ENCODE measurements at places on chromosomes 1 and 21. TPM values are rescaled to one million over a fixed set of nuclear protein-coding genes. Genes with fewer than 3 reads are reported as not detected.

DNA sequence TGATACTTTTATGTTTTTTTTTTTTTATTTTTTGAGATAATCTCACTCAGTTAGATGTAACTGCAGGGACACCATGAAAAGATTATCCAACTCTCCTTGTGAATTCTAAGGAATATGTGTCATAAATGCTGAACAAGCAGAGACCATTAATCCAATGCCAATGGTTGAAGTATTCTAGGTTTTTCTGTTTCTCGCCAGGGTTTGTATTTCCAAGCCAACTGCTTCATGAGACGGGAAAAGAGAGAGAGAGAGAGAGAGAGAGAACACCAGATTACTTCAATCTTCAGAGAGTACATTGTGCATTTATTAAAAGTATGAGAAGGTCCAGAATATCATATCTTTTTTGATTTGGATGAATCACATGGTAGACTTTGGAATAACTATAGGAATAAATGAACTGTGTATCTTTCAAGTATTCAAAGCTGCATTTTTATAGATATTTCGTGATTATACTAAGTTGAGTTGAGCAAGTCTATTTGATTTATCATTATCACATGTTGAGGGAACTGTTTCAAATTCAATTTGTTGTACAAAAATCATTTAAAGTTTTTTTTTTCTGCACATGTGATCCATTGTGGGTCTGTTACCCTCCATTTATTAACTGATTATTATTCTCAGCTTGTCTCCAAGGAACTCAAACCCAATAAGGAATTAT, 108.4 kb downstream of the PLA2G4A start:
- no peak for DNase-seq

DNA sequence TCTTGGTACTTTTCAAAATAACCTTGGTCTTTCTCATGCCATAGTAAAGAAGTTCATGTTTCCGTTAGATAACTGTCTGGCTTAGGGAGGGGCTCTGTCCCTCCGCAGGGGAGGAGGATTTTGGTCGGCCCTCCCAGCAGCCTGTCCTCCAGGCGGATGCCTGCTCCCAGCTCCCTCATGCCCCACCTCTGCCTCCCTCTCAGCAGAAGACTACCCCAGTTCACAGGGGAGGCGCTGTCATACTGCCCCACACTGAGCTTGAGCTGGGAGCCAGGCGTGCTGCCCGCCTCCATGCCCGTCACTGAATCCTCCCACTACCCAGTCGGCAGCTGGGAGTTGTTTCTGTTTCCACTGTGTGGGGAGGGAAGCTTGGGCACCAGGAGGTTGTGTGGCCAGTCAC, 127.3 kb downstream of the CAMTA1 start:
- DNase-seq = no peak

DNA sequence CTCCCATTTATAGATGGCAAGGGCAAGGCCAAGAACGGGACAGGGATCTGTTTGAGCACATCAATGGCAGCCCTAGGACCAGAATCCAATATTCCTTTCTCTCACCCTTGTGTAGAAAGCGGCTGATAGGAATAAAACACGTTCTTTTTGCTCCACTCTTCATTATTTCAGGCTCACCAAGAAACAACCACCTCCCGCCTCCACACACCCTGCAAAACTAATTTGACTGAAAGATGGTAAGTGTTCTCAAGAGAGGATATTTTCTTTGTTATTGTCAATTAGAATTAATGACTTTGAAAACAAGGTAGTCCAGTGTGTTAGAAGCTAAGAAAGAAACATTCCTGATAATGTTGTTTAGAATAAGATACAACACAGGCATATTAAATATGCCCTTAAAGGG, 11.9 kb upstream of the KNCN start:
- DNase-seq = no peak

Gene SLC30A10
- not detected for total RNA-seq

Gene SYT11
- total RNA-seq = 4.6 TPM

Gene DNASE2B
- not detected for total RNA-seq

Measured in activated T-cell treated with anti-CD3 and anti-CD28 coated beads, Interleukin-2, amount 50 U/mL, for 4 hours (primary cell).